ENCODE measurements at places on chromosomes 4 and X. TPM values are rescaled to one million over a fixed set of nuclear protein-coding genes. Genes with fewer than 3 reads are reported as not detected.

Gene SCML2
- 0.66 TPM for total RNA-seq

Gene S100P
- total RNA-seq, result not detected

- no peaks in the 10 kb centered on the region for H3K36me3 ChIP-seq
- no peak overlapping the region for H3K27ac ChIP-seq
- no peaks in the 10 kb centered on the region for H3K4me1 ChIP-seq
- no peaks in the 10 kb centered on the region for H3K27me3 ChIP-seq
Observed at GRCh38 chr4:81084029-81084428, 53.5 kb downstream of the BMP3 start.

DNA sequence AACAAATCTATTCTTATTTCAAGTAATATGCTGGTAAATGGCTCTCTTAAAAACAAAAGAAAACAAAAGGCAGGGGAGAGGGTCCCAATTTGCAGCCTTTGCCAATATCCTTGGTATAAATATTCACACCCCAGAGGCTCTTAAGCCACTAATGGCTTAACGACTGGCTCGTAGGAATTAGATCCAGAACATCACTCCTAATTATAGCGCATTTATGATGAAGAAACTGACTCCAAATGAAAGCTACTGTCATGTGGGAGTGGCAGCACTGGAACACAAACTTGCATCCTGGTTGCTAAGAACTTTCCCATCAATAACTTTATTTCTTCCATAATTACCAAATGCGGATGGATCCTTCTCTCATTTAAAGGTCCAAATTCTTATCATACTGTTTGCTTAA is 138.7 kb downstream of the FRYL start:
- H3K4me1 ChIP-seq, result no peaks in the 10 kb centered on the region
- no peaks in the 10 kb centered on the region for H3K36me3 ChIP-seq

DNA sequence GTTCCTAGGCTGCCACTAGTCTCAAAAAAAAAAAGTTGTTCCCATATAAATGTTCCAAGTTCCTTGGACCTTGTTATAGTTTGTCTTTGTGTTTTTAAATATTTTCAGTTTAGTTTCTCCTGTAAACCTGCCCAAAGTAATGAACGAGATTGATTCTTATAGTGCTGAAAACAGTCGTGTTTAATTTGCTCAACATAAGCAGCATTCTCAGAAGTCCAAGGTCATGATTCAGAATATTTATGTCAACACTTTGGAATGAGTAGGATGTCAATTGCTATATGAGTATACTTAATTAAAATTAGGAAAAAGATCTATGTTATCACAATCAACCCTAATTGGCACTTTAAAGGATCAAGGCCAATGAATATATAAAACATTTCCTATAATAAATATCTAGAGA is 510.9 kb downstream of the PPP4R3C start:
- H3K4me1 ChIP-seq, result no peaks in the 10 kb centered on the region
- DNase-seq, result no peak
- no peaks in the 10 kb centered on the region for H3K27me3 ChIP-seq

GRCh38 chr4:152114562-152114961 is 353.8 kb upstream of the GATB start:
- DNase-seq, result no peak
- H3K27me3 ChIP-seq, result no peaks in the 10 kb centered on the region
- H3K27ac ChIP-seq, result no peak overlapping the region

DNA sequence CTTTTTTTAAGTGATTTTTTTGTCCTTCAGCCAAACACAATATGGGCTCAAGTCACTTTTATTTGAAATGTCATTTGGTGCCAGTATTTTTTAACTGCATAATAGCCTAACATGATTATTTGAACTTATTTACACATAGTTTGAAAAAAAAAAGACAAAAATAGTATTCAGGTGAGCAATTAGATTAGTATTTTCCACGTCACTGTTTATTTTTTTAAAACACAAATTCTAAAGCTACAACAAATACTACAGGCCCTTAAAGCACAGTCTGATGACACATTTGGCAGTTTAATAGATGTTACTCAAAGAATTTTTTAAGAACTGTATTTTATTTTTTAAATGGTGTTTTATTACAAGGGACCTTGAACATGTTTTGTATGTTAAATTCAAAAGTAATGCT is 62.1 kb downstream of the EDNRA start:
- H3K4me1 ChIP-seq, result no peaks in the 10 kb centered on the region
- H3K36me3 ChIP-seq, result no peaks in the 10 kb centered on the region
- no peaks in the 10 kb centered on the region for H3K27me3 ChIP-seq
- DNase-seq, result no peak
- H3K4me3 ChIP-seq, result no peak overlapping the region

DNA sequence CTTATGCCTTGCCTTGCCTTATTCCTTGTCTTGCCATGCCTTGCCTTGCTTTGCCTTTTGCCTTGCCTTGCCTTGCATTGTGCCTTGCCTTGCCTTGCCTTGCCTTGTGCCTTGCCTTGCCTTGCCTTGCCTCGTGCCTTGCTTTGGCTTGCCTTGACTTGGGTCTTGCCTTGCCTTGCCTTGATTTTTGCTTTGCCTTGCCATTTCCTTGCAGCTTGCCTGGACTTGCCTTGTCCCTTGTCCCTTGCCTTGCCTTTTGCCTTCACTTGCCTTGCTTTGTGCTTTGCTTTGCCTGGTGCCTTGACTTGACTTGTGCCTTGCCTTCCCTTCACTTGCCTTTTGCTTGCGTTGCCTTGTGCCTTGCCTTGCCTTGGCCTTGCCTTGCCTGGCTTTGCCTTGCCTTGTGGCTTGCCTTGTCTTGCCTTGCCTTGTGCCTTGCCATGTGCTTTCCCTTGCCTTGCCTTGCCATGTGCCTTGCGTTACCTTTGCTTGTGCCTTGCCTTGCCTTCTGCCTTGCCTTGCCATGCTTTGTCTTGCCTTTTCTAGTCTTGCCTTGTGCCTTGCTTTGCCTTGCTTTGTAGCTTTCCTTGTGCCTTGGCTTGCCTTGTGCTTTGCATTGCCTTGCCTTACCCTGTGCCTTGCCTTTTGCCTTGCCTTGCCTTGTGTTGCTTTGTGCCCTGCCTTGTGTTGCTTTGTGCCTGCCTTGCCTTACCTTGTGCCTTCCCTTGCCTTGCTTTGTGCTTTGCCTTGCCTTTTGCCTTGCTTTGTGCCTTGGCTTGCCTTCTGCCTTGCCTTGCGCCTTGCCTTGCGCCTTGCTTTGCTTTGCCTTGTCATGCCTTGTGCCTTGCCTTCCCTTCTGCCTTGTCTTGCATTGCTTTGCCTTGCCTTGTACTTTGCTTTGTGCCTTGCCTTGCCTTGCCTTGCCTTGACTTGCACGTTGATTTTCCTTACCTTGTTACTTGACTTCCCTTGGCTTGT is 92.8 kb downstream of the TAB3 start:
- no peak for DNase-seq
- H3K27ac ChIP-seq, result no peak overlapping the region
- H3K4me1 ChIP-seq, result no peaks in the 10 kb centered on the region
- H3K4me3 ChIP-seq, result no peak overlapping the region

All from tibial nerve (tissue), 4 donors.